ENCODE measurements at places on chromosomes 1 and 21.
A peak's percentile ranks its signal among the peaks of the same experiment; 100 is the strongest.

DNA sequence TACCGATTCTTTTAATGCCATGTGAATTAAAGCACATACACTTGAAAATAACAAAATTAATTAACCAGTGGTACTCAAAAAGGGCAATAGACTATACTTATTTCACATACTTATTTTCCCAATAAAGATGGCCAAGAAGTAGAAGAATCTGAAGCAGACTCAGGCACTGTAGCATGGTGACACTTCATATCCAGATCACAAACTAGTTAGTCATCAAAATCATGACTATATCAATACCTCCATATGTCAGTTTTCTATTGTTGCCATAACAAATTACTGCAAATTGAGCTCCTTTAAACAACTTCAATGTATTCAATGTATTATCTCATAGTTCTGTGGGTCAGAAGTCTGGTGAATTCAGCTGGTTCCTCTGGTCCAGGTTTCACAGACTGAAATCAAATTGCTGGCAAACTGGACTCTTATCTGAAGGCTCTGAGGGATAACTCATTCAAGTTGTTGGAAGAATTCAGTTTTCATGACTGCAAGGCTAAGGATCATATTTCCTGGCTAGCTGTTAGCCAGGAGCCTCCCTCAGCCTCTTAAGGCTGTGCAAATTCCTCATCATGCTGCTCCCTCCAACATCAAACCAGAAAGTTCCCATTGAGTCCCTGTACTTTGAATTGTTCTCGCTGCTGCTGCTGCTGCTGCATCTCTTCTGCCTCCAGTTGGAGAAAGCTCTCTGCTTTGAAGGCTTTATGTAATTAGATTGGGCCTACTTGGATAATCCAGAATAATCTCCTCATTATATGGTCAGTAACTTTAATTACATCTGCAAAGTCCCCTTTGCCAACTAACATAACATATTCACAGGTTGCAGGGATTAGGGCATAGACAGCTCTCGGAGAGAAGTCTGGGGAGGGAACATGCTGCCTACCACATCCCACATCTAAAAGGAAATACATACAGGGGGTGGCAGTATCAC is 91.5 kb downstream of the MRPL39 start:
- peak; percentile 84 for DNase-seq

- DNase-seq: no peak
Measured at GRCh38 chr1:104082221-104082620, 332.5 kb downstream of the AMY1C start.

DNA sequence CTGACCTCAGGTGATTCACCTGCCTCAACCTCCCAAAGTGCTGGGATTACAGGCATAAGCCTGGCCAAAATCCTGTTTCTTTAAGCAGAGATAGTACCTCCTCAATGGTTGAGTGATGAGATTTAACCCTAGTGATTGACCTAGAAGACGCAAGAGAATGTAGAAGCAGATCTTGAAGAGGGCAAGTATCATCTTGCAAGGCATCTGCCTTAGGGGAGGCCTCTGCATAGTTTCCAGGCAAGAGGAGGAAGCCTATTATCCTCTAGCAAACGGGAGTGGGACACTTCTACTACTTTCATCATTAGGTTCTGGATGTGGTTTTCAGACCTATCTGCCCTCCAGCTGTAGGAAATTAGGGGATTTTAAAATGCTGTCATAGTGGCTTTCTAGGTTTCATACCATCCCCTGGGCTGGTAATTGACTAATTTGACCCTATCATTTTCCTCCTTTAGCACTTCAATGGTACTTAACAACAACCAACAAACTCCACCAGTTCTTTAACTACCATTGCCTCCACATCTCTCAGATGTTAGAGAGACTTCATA is 10.0 kb upstream of the TRIM62 start:
- DNase-seq: no peak

DNA sequence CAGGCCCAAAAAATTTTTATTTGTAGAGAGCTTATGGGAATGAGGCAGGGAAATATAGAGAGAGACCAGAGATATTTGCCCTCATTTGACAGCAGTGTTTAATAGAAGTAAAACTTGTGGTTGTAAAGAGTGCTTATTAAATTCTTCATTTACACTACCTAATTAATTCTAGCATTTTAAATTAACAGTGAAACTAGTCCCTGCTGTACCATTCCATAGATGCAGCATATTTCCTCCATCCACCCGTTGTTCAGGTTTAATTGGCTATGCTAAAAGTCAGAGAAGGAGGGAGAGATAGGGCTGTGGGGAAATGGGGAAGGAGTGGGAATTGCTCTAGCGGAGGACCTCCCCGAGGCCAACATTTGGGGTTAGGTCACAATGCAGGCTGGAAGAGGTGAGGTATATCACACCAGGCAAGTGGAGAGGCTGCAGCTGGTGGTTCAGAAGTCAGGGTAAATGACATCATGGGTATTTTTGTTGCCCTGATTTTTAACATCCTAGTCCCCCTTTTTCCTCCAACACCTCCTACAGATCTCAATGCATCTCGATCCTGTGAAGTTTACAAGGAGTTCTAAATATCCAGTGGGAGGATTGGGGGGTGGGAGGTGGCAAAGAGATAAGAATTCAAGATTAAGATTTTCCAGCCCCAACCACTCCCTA is 38.6 kb downstream of the ELAVL4 start:
- no peak for DNase-seq

DNA sequence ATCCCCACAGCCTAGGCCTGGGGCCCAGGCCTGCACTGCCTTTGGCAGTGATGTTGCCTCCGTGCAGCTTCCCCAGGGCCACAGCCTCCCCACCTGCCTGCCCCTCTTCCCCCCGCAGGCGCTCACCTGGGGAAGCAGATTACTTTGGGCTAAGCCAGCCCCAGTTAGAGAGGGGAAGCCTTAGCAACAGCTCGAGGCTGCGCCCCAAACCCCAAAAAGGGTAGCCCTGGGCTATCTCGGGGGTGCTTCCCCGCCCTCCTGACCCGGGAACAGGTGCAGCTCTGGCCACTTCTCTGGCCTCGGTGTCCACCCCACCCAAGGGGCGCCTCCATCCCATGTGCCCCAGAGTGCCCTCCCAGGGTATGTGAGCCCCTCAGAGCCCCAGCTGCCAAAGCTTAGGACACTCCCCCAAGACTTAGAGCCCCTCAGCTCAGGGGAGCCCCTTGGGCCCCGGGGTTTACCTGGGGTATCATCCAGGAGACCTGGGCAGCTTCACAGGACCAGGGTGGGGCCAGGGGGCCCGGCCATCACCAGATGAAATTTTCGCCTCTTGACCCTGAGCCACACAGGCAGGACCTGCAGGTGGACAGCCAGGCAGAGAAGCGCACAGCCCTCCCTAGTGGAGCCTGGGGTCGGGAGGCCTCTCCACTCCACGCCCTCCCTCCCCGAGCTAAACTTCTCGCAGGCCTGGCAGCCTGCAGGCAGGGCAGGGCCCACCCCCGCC is 3.3 kb upstream of the TTC34 start:
- no peak for DNase-seq

Measured in NCI-H524 (cell line).